ENCODE measurements at places on chromosomes 11 and 22. TPM values are rescaled to one million over a fixed set of nuclear protein-coding genes. Genes with fewer than 3 reads are reported as not detected.

Gene TMA7B
- total RNA-seq: not detected

Gene ART1
- not detected for total RNA-seq

Gene DEFB131B
- total RNA-seq: not detected

Gene KCNJ1
- total RNA-seq: not detected

Data from nasal cavity respiratory epithelium epithelial cell of viscerocranial mucosa (primary cell).